LNCaP clone FGC (cell line): ENCODE measurements at places on chromosomes 7 and 10.

DNA sequence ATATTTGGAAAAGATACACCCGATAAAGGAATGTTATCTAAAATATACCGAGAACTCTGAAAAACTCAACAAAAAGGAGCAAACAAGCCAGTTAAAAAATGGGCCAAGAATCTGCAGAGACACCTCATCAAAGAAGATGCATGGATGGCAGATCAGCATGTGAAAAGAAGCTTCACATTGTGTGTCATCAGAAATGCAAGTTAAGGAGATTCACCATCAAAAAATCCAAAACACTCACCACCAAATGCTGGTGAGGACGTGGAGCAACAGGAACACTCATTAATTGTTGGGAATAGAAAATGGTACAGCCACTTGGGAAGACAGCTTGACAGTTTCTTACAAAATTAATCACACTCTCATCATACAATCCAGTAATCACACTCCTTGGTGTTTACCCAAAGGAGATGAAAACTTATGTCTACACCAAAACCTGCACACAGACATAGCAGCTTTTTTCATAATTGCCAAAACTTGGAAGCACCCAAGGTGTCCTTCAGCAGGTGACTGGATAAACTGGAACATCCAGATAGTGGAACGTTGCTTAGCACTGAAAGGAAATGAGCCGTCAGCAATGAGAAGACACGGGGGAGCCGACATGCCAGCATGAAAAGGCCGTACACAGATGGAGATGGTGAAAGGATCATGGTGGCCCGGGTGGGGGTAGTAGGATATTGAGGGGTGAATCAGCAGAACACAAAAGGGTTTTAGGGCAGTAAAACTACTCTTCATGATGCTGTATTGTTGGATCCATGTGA is 27.9 kb upstream of the PWWP2B start:
- no peak for DNase-seq

DNA sequence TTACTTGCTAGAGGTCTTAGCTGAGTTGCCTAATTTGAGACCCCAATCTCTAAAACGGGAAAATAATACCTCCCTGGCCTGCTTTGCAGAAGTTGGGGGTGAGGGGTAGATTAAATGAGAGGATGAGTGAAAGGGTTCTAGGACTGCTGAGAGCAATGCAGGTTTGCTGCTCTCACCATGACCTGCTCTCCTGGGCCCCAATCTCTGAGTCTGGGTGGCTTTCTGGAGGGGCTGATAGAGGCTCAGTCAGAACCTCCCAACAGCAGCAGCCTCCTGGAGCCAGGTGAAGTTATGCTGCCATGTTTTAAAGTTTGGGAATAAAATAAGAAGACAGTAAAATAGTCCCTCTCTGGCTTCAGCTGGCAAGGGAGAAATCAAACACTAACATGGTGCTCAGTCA is 7.3 kb downstream of the UROS start:
- DNase-seq, result no peak

GRCh38 chr10:72228318-72228751 is 12.3 kb upstream of the ASCC1 start:
- DNase-seq, result no peak

DNA sequence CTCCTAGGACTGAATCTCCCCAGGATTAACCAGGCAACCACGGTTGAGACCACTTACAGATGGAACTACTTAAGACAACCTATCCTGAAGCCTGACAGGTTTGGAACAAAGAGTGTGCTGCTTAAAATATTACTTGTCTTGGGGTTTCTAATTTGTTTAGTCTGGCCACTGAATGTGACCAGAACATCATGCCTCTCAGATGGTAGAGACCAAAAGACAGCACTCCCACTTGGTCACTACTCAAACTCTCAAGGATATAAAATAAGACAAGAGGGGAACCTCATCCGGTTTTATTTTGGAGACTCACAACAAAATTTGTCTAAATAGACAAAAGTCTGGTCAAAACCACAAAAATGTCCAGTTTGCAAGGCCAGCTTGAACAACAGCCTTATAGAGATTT is 15.3 kb downstream of the MRPL32 start:
- no peak for DNase-seq

DNA sequence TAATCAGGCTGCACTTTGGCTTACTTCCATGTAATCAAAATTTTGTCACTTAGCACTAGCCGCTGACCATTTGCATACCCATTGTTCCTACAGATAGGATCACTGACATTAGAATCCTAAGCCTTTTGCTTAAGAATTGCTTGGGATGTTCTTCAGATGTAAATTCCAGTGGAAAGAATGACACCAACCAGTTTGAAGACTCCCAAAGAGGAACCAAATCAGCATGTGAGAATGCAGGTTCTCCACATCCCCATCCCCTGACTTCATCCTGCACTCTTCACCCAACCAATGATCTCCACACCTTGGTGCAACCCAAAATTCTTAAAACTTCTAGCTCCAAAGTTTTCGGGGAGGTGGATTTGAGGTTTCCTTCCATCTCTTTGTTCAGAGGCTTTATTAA is 345.6 kb downstream of the GPAM start:
- no peak for DNase-seq

DNA sequence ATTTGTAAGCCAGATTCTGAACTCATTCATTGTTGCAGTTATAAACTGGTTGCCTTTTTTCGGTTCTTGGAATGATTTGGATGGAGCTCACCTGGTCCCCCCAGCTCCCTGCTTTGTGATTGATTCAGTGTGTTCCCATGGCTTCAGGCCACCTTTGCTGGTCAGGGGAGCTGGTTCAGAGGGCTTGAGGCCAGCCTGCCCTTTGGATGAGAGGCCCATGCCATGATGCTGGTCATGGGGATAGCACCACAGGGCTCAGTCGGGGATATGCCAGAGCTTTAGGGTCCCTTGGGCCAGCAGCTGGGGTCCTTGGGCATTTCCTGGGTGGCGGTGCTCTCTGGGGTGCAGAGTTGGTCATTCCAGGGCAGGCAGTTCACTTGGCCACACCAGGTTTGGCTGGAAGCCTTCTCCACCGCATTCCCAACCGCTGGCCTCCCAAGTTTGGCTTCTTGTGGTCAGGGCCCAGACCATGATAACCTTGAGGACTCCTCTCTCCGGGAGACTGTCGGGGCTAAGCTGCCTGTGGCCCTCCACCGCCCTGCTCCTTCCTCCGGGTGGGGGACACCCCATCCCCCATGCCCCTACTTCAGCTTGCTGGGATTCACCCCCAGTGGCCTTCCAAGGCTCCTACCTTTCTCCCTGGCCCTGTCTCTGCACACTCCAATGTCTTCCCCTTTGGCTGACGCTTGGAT is 65.1 kb downstream of the MGMT start:
- no peak for DNase-seq

- no peak for DNase-seq
These were observed 50.2 kb upstream of the PDCD4 start for GRCh38 chr10:110821508-110821907.

DNA sequence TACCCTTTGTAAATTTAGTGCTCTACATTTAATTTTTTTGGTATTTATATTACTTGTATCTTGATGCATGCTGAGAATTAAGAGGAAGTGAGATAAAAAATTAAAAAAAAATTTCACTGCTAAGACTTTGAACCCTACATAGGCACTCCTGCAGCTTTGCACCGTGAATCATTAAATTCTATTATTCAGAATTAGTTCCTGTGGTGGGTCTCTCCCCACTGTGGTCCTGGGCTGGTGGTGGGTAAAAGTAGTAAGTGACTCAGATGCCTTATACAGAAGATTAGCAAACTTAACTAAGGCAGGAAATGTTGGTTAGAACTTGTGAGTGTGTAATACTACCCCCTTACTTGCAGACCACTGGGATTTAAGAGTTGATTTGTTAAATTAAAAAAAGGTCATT is 72.6 kb downstream of the AP3M1 start:
- no peak for DNase-seq

DNA sequence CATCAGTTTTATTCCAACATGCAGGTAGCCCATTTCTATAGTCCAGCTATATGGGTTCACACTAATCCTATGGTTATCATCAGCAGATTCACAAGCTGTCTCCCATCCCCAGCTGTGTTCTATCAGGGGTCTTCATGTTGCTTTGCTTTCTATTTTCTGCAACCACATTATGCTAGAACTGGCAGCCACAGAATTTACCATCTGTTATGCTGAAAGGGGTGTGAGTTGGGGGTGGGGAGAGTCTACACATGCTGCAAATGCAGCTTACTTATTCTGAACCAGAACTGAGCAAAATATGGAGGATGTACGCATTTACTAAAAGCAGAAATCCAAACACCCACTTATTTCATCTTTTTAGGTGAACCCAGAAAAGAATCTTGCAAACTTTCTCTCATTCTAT is 32.9 kb downstream of the SHTN1 start:
- DNase-seq, result no peak

GRCh38 chr7:139620676-139621344 is 97.3 kb downstream of the CLEC2L start:
- DNase-seq, result peak; percentile 4

DNA sequence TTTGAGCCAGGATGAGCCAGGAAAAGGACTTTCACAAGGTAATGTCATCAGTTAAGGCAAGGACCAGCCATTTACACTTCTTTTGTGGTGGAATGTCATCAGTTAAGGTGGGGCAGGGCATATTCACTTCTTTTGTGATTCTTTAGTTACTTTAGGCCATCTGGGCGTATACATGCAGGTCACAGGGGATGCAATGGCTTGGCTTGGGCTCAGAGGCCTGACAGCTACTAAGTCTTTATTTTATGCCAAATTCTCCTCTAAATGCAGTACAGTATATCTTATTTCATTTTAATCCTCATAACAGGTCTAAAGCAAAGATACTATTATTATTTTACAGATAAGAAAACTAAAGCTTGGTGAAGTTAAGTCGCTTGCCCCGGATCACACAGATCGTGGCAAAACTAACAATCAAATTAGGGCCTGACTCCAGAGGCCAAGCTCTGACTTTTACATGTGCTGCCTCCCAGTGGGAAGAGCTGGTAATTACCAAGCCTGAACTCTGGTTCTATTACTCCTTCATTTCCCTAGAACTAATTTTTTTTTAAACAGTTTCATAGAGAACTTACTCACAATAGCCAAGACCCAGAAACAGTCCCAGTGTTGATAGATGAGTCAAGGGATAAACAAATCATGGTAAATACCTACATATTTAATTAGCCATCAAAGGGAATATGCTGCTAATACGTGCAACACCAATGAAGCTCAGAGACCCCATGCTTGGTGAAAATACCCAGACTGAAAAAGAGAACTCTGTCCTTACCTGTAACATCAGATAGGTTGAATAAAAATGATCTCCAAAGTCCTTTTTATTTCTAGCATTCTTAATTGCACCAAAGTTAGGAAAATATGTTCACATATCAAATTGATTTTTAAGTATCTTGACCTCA is 35.4 kb downstream of the C7orf25 start:
- no peak for DNase-seq

DNA sequence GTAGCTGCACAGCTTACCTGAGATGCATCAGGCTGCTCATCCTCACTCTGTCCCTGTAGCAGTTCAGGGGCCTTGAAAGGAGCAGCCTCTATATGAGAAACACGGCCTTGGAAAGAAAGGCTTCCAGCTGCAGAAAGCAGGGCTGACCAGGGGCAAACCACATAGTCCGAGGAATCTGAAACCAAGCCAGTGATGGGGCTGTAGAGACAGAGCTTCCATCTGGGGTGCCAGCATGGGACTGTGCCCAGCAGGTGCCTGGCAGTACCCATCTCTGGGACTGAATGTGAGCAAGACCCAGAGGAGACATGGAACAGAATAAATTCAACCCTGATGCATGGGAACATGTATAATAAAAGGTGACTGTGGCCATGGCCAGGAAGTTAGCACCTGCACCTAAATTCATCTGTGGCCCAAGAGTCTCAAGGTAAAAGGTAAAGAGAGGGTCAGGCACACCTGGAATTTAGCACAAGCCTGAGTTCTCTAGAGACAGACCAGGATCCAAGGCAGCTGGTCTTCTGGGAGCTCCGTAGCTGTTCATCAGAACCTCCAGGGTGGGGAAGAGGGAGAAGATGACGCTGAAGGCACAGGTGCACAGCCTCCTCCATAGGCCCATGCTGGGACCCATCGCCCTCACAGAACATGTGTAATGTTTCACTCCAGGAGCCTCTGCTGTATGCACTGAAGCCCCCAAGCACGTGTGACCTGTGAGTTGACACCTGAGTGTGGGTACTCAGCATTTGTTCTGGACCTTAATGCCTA is 25.3 kb downstream of the FRMPD2 start:
- DNase-seq, result no peak

DNA sequence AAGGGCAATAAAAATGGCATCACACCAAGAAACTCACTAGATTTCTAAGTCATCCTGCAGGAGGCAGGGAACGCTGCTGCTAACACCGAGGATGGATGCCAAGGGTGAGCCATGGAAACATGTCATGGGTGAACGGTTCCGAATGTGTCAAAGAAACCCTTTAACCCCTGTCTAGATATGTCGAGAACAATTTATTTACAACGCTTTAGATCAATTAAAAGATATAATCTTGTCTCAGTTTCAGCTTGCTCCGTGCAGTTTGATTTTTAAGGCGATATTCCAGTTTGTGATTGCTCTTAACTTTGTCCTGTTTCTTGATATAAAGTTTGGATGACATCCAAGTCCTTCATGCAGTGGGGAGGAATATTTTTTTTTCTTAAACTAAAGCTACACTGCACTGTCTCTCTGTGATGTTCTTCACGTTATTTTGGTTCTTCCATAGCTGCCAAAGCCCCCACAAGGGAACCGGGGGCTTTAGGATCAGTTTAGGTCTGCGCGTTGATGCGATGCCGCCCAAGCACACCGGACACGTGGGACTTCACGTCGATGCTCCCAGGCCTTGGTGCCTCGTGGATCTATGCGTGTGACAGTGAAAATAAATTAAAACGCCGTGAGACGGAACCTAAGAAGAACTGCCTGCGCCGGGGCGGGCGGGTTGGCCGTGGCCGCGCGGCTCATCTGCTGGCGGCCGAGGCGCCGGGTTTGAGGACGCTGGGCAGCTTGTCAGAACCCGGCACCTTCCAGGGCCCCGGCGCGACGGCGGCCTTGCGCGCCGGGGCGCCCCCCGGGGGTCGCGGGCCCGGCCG is 220.3 kb downstream of the PHTF2 start:
- DNase-seq, result no peak

DNA sequence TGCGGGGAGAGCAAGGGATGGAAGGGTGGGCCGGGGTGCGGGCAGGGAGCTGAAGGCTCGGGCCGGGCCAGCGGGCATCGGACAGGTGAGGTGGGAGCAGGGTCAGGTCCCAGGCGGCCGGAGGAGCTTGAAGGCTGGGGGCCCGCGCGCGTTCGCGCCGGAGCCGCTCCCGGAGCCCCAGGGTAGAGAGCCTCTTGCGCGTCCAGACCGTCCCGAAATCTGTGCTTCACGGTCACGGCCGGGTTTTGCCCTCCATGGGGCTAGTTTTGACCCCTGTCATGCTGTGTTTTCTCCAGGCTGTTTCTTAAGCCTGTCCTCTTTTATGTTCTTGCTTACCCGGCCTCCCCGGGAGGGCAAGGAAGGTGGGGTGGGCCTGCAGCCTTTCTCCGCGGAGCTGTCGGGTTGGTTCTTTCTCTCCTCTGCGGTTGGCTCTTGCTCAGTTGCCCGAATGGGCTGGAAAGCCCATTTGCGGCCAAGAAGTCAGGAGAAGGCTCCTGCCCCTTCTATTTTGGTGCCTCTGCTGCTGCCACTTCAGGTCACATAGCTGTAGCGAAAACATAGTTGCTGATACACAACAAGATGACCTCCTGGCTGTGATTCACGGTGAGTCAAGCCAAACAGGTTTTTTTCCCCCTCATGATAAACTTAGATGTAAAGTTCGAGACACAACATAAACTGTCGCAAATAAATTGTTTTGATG is 650 bp downstream of the UBE2D1 start:
- DNase-seq, result no peak
